T-helper 2 cell treated with Interferon-gamma antibody and Interleukin-4, amounts not matched to agents 5 μg/mL and 100 μg/mL, for 36 hours (primary cell): ENCODE measurements at places on chromosomes 16 and 17.
A peak's percentile ranks its signal among the peaks of the same experiment; 100 is the strongest.

DNA sequence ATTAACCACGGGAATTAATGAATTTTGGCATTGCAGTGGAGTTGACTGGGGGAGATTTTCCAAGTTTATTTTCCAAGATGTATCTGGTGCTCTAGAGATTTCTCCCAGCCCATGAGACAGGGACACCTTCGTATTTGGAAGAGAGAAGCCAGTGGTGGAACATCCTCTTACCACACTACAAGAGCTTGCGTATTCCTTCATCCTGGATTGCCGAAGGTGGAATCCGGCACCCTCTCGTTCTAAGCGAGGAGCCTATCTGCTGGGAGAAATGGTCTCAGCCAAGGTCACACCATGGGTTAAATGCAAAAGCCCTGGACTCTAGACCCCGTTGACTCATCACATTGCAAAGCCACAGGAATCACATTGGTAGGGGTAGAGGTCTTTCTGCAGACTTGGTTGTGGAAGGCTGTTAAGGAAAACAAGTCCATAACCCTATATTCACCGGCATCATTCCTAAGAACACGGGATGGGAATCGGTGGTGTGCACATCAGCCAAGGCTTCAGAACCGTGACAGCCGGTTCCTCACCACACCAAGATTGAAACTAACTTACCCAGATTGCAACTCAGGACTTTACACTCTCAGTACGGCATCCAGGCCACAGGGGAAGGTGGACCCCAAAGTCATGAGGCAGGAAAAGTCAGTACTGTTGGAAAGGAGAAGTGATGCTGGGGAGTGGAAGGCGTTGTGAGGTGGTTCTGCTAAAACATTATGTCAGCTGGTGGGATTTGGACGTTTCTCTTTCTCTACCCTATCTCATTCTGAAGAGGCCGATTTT lies 259.8 kb downstream of the CPPED1 start:
- no peak for DNase-seq

DNA sequence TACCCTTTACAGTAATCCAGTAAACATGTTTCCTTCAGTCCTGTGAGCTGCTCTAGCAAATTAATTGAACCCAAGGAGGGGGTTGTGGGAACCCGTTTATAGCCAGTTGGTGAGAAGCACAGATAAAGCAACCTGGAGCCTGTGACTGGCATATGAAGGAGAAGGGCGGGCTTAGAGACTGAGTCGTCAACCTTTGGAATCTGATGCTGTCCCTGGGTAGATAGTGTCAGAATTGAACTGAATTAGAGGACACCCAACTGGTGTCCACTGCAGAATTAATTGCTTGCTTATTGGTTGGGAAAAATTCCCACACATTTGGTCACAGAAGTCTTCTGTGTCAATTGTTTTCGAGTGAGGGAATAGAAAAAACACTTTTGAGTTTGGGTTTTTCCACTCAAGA lies 12.8 kb upstream of the RSKR start:
- no peak for DNase-seq

DNA sequence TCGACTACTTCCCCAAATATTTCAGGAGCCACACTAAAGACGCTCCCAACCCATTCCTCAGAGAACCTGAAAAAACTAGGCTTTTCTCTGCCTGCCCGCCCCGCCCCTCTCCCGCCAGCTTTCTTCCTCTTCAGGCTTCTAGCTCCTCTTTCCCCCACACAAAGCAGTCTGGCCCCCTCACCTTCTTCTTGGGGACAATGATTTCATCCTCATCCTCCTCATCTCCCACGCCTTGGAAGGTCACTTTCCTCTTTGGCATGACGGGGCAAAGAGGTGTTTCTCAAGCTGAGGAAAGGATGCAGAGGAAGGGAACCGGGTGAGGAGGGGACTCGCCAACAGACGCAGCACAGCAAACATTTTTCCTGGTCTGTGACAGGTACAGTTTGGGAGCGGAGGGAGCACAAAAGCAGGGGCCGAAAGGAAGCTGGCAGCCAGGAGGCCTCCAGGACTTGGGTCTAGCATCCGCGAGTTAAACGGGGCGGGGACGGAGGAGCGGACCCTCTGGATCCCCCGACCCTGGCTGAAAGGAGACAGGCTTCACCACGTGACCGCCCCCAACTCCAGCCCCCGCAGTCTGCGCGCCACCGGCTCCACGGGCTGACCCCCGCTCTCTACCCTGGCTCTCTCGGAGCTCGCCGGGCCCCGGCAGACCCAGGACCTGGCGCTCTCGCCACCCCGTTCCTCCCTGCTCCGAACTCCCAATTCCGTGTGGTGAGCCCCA lies 525 bp downstream of the CD2BP2 start:
- DNase-seq: no peak

DNA sequence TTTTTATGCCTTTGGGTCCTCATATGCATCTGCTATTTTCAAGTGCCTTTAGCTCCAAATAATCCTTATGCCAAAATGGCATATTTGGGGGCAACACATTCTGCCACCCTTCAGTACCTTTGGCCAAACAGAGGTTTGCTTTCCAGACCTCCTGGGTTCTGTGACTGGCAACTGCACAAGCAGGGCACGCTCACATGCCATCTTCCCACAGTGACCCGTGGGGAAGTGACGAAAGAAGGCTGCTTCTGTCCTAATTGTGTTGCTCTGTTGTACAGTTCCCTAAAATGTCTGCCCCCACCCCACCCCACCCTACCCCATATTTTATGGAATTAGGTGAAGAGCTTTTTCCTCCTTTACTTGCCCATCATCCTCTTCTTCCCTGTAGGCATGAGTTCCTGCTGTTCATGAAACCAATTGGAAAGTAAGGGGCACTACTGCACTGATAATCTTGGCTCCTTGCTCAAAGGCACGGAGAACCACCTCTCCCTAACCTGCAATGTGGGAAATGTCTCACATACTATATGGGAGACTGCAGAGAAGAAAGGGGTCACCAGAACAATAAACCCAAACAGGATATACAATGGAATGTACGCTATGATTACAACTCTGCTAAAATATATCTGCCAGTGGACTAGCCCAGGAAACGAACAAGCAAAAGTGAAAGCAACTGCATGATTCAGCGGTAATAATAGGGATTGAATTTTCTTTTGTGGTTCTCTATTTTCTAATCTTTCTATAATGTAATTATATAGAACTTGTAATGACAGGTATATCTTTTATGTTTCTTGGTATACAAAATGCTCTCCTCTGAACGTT lies 3.3 kb upstream of the SLFN12L start:
- DNase-seq: peak; percentile 47
